ENCODE measurements at places on chromosomes 2 and 18. TPM values are rescaled to one million over a fixed set of nuclear protein-coding genes. Genes with fewer than 3 reads are reported as not detected.

DNA sequence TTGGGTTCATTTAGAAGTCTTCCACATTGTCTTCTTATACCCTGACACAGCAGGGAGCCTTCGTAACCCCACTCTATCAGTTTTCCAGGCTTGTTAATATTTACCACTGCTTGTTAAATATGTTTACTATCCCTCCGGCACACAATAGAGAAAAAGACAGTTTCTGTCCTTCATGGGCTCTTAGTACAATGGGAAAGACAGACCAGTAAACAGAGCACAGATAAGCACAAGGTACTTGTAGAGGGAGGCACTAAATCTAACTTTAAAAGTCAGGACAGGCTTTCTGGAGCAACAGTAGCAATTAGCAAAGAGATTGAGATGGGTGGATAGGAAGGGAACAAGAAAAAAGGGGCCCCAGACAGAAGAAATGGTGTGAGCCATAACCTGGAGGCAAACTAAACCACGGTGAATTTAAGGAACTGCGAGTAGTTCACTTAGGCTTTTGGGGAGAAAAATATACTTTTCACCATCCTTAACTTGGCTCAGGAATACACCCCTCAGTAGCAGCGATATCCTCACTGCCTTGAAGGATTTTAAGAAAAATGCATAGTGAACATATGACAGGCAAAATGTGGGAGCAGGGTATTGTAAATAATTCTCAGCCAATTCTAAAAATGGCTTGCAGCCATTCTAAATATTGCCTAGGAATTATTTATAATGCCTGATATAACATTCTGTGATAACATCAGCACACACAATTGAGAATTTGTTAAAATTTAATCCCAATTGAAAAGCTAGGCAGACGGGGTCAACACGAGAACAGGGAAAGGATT lies 383.7 kb downstream of the CDH2 start:
- H3K36me3 ChIP-seq, result no peaks in the 10 kb centered on the region
- H3K27ac ChIP-seq, result no peak overlapping the region
- DNase-seq, result no peak
- no peak overlapping the region for H3K4me3 ChIP-seq
- H3K27me3 ChIP-seq, result no peaks in the 10 kb centered on the region

DNA sequence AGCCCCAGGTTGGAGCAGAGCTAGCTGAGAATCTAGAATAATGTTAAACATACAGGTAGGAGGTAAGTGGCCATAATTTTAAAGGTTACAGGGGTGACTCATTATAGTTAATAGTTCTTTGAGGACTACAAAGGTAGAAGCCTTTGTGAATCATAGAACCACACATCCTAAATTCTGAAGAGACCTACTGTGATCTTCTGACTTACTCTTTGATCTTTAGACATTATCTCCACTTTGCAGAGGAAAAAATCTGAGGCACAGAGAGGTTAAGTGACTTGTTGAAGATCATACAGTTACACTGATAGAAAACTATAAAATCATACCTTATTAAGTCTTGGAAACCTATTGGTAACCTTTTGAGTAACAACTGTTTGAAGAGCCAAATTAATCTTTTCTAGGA lies 1051.3 kb upstream of the NRXN1 start:
- no peak for DNase-seq
- no peak overlapping the region for H3K27ac ChIP-seq
- H3K4me1 ChIP-seq, result no peaks in the 10 kb centered on the region
- no peak overlapping the region for H3K4me3 ChIP-seq

SPC25 gene
- polyA plus RNA-seq, result not detected

DNA sequence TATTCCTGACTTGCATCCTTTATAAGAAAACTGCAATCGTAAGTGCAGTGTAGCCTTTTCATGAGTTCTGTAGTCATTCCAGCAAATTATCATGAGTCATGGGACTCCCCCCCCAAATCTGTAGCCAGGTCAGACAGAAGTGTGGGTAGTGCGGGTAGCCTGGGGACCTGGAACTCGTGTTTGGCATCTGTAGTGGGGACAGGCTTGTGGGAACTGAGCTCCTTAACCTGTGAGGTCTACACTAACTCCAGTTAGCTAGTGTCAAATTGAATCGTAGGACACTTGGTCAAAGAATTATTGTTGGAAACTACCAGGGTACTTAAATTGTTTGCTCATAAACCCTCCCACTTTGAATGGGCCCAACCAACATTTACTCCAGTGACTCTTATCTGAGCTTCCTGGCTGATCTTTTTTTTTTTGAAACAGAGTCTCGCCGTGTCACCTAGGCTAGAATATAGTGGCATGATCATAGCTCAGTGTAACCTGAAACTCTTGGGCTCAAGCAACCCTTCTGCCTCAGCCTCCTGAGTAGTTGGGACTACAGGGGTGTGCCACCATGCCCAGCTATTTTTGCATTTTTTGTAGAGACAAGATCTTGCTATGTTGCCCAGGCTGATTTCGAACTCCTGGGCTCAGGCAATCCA lies 12.4 kb downstream of the PFN4 start:
- no peak overlapping the region for H3K27ac ChIP-seq
- no peaks in the 10 kb centered on the region for H3K36me3 ChIP-seq
- no peak for DNase-seq
- H3K4me3 ChIP-seq, result no peak overlapping the region
- no peaks in the 10 kb centered on the region for H3K27me3 ChIP-seq

DNA sequence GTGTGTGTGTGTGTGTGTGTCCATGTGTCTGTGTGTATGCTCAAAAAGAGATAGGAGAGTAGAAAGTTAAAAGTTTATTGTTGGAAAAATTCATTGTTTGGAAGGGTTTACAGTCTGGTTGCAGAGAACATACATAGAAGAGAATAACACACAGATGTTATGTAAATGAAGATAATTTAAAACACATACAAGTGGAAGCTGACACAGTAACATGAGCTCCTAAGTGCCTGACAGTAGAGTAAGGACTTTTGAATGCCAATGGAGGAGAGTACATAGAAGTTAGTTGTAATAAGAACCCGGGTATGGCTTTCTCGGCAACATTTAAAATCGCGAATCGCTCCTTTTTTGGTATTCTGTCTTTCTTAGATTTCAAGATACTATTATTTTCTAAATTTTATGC lies 137.0 kb upstream of the FANCL start:
- no peak overlapping the region for H3K27ac ChIP-seq
- no peaks in the 10 kb centered on the region for H3K4me1 ChIP-seq
- DNase-seq, result no peak
- H3K27me3 ChIP-seq, result no peaks in the 10 kb centered on the region
- H3K4me3 ChIP-seq, result no peak overlapping the region
- no peaks in the 10 kb centered on the region for H3K36me3 ChIP-seq

FASTKD1 gene
- polyA plus RNA-seq, result 16.3 TPM

WDR35 gene
- 1.5 TPM for polyA plus RNA-seq

SNRPD1 gene
- polyA plus RNA-seq, result 77.5 TPM

DNA sequence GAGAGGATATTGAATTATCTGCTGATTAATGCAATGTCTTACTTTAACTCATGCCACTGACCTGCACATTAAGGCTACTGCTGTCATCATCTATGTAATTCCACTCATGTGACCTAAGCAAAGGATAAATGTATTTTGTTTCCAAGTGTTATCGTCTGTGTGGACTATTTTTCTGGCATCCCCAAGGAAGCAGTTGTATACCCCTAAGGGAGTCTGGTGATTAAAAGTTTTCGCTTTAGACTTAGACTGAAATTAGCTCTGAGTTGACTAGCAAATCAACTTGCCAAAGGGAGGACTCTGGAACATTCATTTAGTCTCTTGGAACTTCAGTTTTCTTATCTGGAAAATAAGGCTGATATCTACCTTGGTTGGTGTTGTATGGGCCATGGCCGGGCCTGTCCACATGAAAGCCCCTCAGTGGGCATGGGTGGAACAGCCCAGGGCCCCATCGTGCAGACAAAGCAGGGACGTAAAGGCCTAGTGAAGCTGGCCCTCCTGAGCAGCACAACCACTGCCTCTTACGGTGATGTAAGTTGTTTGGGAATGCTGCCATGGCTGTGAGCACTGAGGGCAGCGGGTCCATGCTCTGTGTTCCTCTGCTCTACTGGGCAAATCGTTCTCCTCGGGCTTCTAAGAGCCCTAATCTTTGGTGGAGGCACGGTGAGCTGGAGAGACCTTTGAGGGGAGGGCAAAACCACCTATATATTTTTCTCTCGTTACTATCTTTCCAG lies 144.4 kb upstream of the RNF152 start:
- no peak overlapping the region for H3K27ac ChIP-seq
- H3K4me3 ChIP-seq, result no peak overlapping the region
- no peaks in the 10 kb centered on the region for H3K36me3 ChIP-seq
- DNase-seq, result no peak
- H3K4me1 ChIP-seq, result peaks cover 18% of the 10 kb centered on the region

DNA sequence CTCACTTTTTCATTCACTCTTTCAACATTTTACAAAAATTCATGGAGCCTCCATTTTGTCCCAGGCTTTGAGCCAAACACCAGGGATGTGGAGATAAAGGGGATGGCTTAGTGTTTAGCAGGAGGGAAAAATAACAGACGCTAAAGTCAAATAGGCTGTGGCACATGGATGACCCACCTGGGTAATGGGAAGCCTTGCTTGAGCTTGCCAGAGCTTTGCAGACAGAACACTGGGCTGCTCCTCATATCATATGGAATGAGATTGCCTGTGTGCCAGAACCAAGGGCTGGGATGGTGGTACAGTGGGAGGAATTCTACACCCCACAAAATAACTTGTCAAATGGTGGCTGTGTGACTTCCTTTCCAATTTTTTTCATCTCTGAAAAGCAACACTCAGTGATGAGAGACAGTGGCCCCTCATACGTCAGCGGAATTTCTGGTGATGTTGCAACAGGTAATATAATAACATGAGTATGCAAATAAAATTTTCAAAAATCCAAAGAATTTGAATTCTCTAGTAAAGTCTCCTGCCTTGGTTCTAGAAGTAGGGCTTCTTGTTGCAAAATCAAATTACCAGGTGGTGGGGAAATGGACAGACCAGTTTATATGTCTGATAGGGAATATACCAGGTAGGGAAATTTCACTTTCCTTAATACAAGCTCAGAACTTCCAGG lies 252.9 kb downstream of the CLIP4 start:
- H3K36me3 ChIP-seq, result no peaks in the 10 kb centered on the region
- H3K4me3 ChIP-seq, result no peak overlapping the region
- H3K4me1 ChIP-seq, result no peaks in the 10 kb centered on the region
- DNase-seq, result no peak
- H3K27me3 ChIP-seq, result no peaks in the 10 kb centered on the region

GRCh38 chr2:238106698-238107524 lies 6.8 kb downstream of the ESPNL start:
- H3K36me3 ChIP-seq, result no peaks in the 10 kb centered on the region
- no peaks in the 10 kb centered on the region for H3K4me1 ChIP-seq
- no peaks in the 10 kb centered on the region for H3K27me3 ChIP-seq
- H3K4me3 ChIP-seq, result no peak overlapping the region
- DNase-seq, result no peak
- no peak overlapping the region for H3K27ac ChIP-seq

DNA sequence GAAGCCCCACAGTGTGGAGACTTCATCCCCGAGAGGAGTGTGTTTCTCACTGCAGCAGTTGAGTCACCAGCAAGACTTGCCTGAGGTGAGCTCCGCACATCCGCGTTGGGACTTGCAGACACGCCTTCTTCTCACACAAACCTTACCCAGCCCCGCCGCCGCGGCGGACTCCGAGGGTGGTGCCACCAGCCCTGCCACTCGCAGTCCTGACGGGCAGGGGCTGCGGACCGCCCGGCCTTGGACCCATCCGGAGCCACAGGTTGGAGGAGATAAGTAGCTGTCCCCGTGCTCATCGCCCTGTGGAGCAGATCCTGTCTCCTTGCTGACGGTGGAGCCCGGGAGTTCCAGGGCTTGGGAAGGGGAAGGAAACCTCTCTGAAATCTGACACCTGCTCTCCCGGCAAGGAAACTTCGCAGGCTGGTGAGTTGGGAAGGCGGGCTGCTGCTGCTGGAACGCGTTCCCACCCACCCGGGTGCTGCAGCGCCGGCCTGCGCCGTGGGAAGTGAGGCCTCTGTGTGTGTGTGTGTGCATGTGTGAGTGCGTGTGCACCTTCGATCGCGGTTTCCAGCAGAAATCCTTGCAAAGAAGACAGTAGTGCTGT lies at the start of gene RAB27B:
TSS of gene RAB27B (plus strand) at position 197 of the 601 bp plus-strand sequence. CDS start 49,109 bp downstream, outside the sequence.
- H3K4me1 ChIP-seq, result no peaks in the 10 kb centered on the region
- no peaks in the 10 kb centered on the region for H3K36me3 ChIP-seq
- H3K27ac ChIP-seq, result peak within 1 kb of the TSS; percentile 63
- peak within 1 kb of the TSS; percentile 72 for H3K4me3 ChIP-seq
- H3K27me3 ChIP-seq, result no peaks in the 10 kb centered on the region
- DNase-seq, result peak; percentile 68

GALR1 gene
- not detected for polyA plus RNA-seq

DNA sequence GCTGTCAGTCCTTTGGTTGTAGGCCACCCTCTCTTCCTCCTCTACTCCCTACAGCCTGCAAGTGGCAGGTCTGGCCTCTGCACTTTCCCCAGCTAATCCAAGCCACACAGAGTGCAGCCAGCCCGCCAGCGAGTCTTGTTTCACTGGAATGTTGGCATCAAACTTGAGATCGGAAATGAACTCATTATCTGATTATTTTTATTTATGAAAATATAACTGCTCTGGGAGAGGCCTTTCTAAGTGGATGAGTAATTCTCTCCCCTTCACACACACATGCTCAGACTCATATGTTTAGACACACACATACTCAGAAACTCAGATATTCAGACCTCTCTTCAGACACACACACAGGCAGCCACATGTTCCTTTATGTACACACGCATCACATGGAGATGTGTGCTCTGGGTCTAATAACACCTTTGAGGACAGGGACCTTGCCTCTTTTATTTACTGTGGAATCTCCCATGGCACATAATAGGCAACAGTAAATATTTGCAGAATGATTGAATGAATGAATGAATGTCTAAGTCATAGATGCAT lies 151.3 kb downstream of the ZFP36L2 start:
- no peak for DNase-seq
- H3K4me3 ChIP-seq, result no peak overlapping the region
- H3K36me3 ChIP-seq, result no peaks in the 10 kb centered on the region
- H3K27ac ChIP-seq, result no peak overlapping the region

- no peaks in the 10 kb centered on the region for H3K4me1 ChIP-seq
- H3K27ac ChIP-seq, result no peak overlapping the region
- DNase-seq, result no peak
Measured at GRCh38 chr2:28002181-28002580, 111.7 kb downstream of the BABAM2 start.

GRCh38 chr18:25352629-25353005 lies 651 bp upstream of the ZNF521 start:
- H3K36me3 ChIP-seq, result no peaks in the 10 kb centered on the region
- no peak overlapping the region for H3K4me3 ChIP-seq
- H3K27me3 ChIP-seq, result peaks cover 26% of the 10 kb centered on the region
